ENCODE measurements at places on chromosomes 7 and 10.

GRCh38 chr10:108392286-108392685 is 1227.8 kb upstream of the SORCS1 start:
- no peak for DNase-seq

DNA sequence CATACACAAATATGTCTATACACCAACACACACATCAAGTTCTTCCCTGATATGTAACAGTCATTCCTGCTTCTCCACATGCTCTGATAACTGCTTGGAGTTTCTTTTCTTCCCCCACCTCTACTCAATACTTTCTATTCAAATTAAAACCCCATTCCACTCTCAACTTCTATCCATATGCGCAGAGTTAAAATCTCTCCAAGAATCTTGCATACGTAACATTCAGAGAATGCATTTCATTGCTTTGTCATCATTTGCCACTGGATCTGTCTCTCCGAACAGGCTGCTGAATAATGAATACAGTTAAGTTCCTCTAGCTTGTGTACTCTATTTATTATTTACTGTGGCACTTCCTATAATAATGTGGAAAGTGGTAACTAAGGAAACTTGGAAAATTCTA is 68.8 kb downstream of the DGKB start:
- DNase-seq = no peak

- no peak for DNase-seq
Measured at GRCh38 chr7:29636009-29636351, 72.3 kb downstream of the PRR15 start.

DNA sequence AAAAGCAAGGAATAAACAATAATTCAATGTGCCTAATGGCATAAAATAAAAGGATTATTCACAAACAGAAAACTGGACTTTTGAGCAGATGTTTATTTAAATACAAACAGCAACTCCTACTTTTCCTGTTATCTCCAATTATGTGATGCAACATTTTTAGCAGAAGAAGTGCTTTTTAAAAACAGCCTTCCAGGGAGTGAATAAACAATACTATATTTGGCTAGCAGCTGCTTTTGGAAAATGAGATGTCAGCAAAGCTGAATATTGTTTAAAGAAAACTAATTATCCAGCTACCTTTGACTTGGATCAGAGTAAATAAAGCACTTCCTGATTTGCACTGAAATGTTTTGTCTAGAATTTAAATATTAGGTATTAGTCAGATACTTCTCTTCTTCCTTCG is 23.2 kb downstream of the CDK1 start:
- DNase-seq = no peak

DNA sequence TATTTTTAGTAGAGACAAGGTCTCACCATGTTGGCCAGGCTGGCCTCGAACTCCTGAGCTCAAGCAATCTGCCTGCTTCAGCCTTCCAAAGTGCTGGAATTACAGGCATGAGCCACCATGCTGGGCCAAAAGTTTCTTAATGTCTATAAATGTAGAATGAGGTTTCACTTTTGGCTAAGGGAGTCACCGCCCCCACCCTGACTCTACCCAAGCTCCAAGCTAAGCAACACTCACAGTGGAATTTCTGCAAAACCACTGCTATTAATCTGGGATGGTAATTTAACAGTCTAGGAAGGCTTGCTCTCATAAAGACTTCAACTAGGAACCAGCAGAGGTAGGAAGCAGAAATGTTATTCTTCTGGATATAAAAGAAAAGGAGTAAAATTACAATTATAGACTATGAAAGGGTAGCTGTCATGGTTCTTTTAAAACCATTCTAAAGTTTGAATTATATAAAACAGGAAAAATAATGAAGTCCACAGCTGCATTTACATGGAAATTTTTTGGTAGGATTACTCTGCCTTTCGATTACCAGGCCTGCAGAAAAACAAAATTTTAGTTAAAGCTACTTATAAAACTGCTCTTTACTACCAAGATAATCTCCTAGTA is 211.6 kb downstream of the SFMBT2 start:
- no peak for DNase-seq

DNA sequence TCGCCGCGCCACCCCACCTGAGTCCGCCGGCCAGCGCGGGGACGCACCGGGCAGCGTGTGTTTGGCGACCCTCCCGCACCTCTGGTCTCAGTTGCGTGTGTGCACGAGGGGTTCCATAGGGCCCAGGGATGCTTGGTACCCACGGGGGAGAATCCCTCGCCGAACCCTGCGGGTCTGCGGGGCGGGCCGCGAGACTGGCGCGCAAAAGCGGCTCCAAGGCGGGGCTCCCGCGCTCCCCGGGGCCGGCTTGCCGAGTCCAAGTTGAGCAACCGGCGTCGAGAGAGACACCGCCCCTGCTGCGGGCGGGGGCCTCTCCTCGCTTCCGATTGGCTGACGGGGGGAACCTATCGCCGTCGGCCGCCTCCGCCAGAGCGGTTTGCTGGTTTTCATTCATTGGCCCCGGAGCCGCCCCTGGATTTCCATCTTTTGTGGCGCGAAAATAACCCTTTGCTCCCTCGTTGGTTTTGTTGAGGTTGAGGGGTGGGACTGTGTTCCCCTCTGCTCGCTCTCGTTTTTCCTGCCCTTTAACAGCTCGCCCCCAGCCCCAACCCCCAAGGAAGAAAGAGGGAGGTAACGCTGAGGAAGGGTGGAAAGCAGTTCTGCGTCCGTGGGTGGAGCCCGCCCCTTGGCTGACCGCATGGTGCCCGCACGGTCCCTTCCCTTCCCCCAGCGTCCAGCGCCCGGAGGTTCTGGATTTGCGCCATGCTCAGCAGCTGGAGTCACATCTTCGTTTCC is 4.0 kb upstream of the IGF2BP3 start:
- DNase-seq = no peak

- DNase-seq = no peak
Measured at GRCh38 chr7:105011141-105011830, 2.7 kb upstream of the KMT2E start.

- DNase-seq = no peak
Measured at GRCh38 chr10:108894402-108895301, 1028.7 kb downstream of the XPNPEP1 start.

GRCh38 chr7:137606061-137606674 is 240.6 kb downstream of the DGKI start:
- DNase-seq = no peak
